ENCODE measurements at places on chromosomes 6 and 20. TPM values are rescaled to one million over a fixed set of nuclear protein-coding genes. Genes with fewer than 3 reads are reported as not detected.

Gene CCN5
- 147 TPM for total RNA-seq

Gene PEX6
- 24.2 TPM for total RNA-seq

Gene PRELID3B
- total RNA-seq: 18.1 TPM

Gene LRRC1
- 24.8 TPM for total RNA-seq

Gene TSPO2
- total RNA-seq: not detected

Gene PRDM13
- not detected for total RNA-seq
